ENCODE measurements at places on chromosomes 7 and 10. TPM values are rescaled to one million over a fixed set of nuclear protein-coding genes. Genes with fewer than 3 reads are reported as not detected.

Gene CUZD1
- 0.99 TPM for total RNA-seq

Gene C10orf90
- not detected for total RNA-seq

Gene TMEM184A
- not detected for total RNA-seq

Gene ETV1
- total RNA-seq, result 8.1 TPM

Gene TACR2
- total RNA-seq, result 0.07 TPM
